Hindlimb muscle (tissue), 1 donor: ENCODE measurements at places on chromosomes 12 and 14. TPM values are rescaled to one million over a fixed set of nuclear protein-coding genes. Genes with fewer than 3 reads are reported as not detected.
A peak's percentile ranks its signal among the peaks of the same experiment; 100 is the strongest.

CYP27B1 gene
- 1.0 TPM for polyA plus RNA-seq

C12orf50 gene
- polyA plus RNA-seq: 0.27 TPM

LHX5 gene
- not detected for polyA plus RNA-seq

SLC10A1 gene
- polyA plus RNA-seq: not detected

TMEM19 gene
- 34.6 TPM for polyA plus RNA-seq

DNA sequence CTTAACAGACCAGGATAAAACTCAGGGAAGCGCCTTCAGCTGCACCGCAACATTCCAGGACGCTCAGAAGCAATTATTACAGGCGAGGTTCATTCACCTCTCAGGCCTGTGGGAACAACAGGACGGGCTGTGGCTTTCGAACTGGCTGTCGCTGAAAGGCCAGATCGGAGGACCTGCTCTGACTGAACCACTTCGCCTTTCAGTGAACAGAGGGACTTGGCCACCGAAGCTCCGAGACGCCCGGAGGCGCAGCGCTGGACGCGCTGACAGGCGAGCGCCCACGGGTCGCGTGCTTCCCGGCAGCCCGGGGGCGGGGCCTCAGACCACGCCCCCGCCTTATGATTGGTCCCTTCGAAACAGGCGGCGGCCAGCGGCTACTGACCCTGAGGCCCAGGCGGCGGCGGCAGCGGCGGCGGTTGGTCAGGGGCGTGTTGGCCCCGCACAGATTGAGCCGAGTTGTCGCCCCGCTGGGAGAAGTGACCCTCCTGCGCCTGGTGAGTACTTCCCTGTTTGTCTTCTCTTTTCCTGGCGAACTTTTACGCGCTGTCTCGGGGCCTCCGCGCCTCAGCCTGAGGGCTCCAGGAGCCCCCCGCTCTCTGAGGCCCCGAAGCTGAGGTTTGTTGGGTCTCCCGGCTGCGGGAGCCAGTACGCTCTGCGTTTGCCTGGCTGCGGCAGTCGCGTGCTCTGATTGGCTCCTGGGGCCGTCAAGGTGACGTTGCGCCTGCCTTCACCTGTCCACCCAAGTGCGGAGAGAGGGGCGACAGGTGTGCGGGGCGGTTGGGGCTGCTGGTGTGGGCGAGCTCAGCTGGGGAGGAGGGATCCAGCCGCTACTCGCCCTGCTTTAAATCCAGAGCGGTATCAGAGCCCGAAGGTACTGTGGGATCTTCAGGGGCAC lies at the start of gene GAS2L3:
Gene GAS2L3 (plus strand): TSS at position 393 of the 895 bp plus-strand sequence. CDS start 21,221 bp downstream, outside the sequence.
- peak; percentile 92 for DNase-seq

DNA sequence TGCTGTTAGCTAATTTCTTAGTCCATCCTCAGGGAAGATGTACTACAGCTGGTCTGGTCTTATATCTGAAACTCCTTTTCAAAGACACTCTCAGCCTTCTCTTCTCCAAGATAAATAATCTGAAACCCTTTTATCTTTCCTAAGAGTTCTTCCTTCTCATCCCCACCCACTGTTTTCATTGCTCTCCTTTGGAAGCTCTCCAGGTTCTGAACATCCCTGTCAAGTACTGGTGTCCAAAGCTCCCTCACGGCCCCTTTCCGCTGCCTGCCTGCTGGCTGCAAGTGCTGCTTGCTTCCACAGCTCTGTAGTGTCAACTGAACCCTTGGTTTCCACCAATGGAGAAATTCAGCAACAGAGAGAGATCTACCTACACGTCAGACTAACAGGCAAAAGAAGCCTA lies 6.6 kb upstream of the SLC6A13 start:
- DNase-seq: no peak
